ENCODE measurements at places on chromosomes 5 and 9.

DNA sequence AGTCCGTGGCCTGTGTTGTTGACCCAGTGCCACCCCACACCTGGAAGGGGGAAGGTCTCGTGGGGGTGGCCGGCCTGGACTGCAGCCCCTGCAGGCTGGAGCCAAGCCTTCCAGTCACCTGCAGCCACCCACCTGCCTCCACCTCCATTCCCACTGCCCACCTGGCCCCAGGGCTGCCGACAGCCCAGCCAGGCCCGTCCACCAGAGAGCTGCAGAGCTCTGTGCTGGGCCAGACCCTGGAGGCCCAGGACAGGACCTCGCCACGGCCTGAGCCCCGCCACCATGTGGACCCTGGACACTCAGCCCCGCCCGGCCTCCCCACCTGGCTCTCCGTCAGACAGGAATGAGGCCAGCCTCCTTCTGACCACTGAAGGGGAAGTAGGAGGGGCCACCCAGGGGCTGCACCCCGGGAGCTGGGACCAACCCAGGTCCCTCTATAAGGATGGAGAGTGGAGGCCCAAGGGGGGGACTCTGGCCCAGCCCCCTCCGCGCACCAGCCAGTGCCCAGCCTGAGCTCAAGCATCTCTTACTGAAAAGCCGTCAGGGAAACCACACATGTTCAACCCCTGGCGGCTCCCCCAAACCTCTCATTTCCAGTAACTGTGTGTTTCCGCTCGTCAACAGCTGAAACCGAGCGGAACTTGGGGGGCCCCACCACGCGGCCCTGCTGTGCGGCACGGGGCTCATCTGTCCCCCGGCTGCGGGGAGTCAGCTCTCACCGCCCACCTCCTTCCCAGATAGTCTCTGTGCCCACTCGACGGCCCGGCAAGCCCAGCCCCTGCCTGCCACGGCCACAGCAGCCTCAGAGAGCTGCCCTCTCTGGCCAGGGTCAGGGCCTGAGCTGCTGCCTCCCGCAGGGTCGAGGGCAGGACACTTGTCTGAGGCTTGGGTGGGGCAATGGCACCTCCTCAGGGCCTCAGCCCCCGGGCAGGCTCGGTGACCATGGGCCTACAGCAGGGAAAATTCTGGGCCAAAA lies 12.8 kb downstream of the NOTCH1 start:
- no peaks in the 10 kb centered on the region for H3K36me3 ChIP-seq
- no peak overlapping the region for H3K4me3 ChIP-seq
- H3K27ac ChIP-seq, result no peak overlapping the region
- no peaks in the 10 kb centered on the region for H3K27me3 ChIP-seq
- H3K4me1 ChIP-seq, result peaks cover 4% of the 10 kb centered on the region

- DNase-seq, result no peak
- H3K27me3 ChIP-seq, result no peaks in the 10 kb centered on the region
- no peak overlapping the region for H3K27ac ChIP-seq
- H3K36me3 ChIP-seq, result no peaks in the 10 kb centered on the region
Observed at GRCh38 chr9:106350777-106351176, 512.2 kb upstream of the ZNF462 start.

GRCh38 chr5:110916381-110917049 lies 155.0 kb upstream of the TSLP start:
- H3K4me3 ChIP-seq, result no peak overlapping the region
- H3K36me3 ChIP-seq, result no peaks in the 10 kb centered on the region
- no peak overlapping the region for H3K27ac ChIP-seq
- DNase-seq, result no peak
- H3K4me1 ChIP-seq, result no peaks in the 10 kb centered on the region

DNA sequence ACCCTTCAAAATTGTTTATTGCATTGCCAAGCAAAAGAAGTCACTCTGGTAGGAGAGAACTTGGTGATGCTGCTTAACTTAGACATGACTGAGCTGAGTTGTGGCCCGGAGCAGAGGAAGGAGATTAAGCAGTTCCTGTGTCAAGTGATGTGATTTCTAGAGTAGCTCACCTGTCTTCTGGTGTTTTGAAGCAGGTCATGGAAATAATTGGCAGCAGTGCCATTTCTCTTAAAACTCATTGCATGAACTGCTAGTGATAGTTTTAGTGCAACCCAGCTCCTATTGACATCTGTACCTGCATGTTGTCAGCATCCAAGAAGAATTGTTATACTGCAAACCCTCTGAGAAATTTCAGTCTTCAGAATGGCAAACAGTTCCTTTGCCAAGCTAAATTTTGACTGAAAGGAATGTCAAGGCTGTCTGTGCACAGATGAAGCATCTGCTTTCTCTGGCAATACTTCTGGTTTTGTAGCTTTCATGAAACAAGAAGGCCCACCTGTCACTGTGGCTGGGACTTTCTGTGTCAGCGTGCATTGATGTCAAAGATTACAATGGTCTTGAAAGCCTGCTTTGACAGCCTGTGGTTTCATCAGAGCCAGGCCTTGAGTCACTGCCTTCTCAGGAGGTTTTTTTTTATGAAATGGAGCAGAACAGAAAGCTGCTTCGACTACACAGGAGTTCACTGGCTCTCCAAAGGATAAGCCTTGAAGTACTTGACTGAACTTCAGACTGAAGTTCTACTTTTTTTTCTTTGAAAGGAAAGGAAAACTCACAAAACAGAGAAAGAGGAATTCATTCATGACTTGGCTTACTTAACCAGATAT lies 90.6 kb downstream of the RALGPS1 start:
- no peak overlapping the region for H3K27ac ChIP-seq
- H3K36me3 ChIP-seq, result no peaks in the 10 kb centered on the region
- DNase-seq, result no peak

- no peaks in the 10 kb centered on the region for H3K27me3 ChIP-seq
- H3K4me3 ChIP-seq, result no peak overlapping the region
- H3K27ac ChIP-seq, result no peak overlapping the region
- no peaks in the 10 kb centered on the region for H3K36me3 ChIP-seq
- H3K4me1 ChIP-seq, result no peaks in the 10 kb centered on the region
- no peak for DNase-seq
Observed at GRCh38 chr9:83313781-83314180, 224.4 kb downstream of the FRMD3 start.

DNA sequence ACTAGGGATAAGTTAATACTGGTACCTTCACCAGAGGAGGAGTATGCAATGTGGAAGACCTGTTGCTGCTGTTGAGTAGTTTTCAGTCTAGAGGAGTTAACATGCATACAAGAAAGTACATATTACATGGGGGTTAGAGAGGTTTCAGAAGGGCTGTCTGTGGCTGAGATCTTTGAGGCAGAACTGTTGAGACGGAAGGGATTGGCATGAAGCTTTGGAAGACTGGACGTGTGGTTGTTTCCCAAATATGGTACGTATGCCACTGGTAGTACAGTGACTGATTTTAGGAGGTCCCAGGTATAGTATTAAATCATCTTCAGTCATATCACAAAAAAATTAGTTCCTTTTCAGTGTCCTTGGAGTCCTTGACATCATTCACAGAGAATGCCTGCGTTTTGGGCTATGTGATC lies 17.6 kb downstream of the TNFAIP8 start:
- H3K27ac ChIP-seq, result no peak overlapping the region
- H3K27me3 ChIP-seq, result no peaks in the 10 kb centered on the region
- no peak overlapping the region for H3K4me3 ChIP-seq
- DNase-seq, result no peak
- H3K4me1 ChIP-seq, result no peaks in the 10 kb centered on the region
- no peaks in the 10 kb centered on the region for H3K36me3 ChIP-seq

DNA sequence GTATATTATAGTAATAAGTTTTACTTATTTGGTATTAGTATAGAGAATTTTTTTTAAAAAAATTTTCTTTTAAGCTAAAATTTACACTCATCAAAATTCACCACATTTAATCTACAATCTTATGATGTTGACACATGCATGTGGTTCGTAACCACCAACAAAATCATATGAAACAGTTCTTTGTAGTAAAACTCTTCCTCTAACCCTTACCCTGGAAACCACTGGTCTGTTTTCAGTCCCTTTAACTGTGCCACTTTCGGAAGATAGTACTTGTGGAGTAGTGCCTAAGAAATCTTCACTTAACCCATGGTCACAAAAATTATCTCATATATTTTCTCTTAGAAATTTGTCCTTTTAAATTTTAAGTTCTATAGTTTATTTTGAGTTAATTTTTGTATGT lies 1498.8 kb downstream of the MAT2B start:
- no peak overlapping the region for H3K27ac ChIP-seq
- no peaks in the 10 kb centered on the region for H3K36me3 ChIP-seq
- no peak for DNase-seq
- no peaks in the 10 kb centered on the region for H3K4me1 ChIP-seq
- H3K27me3 ChIP-seq, result no peaks in the 10 kb centered on the region

DNA sequence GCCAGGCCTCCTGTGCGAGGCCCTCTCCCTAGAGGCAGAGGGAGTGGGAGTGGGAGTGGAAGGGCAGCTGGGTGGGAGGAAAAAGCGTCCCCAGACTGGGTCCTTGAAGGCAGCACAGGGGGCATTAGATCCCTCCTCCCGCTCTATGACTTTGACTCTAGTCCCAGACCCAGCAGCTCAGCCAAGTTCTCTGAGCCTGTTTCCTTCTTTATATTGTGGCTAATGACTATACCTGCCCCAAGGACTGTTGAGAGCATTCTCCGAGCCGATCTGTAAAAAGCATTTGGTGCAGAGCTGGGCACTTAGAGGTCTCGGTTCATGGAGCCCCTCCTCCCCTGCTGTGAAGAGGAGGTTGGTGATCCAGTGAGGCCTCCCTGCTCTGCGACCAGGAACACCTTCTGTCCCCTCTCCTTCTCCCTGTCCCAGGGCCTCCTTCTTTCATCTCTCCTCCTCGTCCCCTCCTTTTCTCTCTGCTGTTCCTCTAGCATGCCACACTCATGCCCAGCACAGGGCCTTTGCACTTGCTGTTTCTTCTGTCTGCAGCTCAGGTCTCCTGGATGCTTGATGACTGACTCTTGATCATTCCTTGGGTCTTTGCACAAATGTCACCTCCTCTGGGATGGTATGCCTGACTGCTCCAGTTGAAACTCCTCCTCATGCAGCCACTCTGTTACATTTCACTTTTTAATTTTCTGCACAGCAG lies 23.4 kb upstream of the PSD2 start:
- peaks cover 4% of the 10 kb centered on the region for H3K4me1 ChIP-seq
- H3K27me3 ChIP-seq, result no peaks in the 10 kb centered on the region
- no peak overlapping the region for H3K27ac ChIP-seq
- no peak overlapping the region for H3K4me3 ChIP-seq
- DNase-seq, result no peak
- H3K36me3 ChIP-seq, result no peaks in the 10 kb centered on the region

DNA sequence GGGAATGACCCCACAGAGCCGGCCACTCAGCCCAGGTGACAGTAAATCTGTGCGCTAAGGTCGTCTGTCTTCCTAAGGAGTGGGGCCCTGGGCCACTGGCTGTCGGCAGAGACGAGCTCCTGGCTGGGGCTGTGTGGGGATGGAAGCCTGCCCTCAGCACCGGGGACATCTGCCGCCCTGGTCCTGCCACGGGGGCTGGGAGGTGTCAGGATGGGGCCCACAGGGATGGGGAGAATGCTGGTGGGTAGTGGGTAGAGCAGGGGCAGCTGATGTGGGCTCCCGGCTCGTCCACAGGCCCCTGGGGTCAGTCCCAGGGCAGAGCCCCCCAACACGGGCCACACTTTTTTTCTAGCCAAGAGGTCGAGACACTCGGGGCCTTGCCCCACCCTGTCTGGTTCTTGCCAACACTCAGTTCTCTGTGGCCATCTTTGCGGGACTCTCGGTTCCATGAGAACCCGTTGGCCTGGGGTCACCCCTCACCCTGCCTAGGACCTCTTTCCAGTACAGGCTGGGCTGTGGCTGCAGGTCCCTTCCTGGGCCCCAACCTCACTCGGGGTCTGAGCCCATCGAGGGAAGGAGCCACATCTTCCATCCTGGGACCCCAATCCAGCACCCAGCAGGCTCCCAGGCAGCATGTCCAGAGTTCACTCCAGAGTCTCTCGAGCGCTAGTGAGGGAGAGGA lies 45.0 kb downstream of the DBH start:
- H3K27me3 ChIP-seq, result no peaks in the 10 kb centered on the region
- no peaks in the 10 kb centered on the region for H3K36me3 ChIP-seq
- peaks cover 41% of the 10 kb centered on the region for H3K4me1 ChIP-seq
- no peak for DNase-seq
- H3K27ac ChIP-seq, result no peak overlapping the region

GRCh38 chr5:75964008-75964407 lies 119.2 kb upstream of the SV2C start:
- H3K36me3 ChIP-seq, result no peaks in the 10 kb centered on the region
- no peak for DNase-seq
- no peak overlapping the region for H3K4me3 ChIP-seq
- H3K27me3 ChIP-seq, result no peaks in the 10 kb centered on the region
- H3K4me1 ChIP-seq, result no peaks in the 10 kb centered on the region

DNA sequence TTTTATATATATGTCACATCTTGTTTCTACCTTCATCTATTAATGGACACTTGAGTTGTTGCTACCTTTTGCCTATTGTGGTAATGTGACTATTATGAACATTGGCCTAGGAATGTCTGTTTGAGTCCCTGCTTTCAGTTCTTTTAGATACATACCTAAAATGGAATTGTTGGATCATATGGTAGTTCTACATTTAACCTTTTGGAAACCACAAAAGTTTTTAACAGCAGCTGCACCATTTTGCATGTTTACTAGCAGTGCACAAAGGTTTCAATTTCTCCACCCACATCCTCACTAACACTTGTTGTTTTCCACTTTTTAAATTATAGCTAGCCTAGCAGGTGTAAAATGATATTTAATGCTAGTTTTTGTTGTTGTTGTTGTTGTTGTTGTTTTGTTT lies 88.4 kb downstream of the GALNT10 start:
- H3K36me3 ChIP-seq, result no peaks in the 10 kb centered on the region
- no peak overlapping the region for H3K4me3 ChIP-seq
- peaks cover 10% of the 10 kb centered on the region for H3K4me1 ChIP-seq
- no peak overlapping the region for H3K27ac ChIP-seq
- H3K27me3 ChIP-seq, result no peaks in the 10 kb centered on the region

DNA sequence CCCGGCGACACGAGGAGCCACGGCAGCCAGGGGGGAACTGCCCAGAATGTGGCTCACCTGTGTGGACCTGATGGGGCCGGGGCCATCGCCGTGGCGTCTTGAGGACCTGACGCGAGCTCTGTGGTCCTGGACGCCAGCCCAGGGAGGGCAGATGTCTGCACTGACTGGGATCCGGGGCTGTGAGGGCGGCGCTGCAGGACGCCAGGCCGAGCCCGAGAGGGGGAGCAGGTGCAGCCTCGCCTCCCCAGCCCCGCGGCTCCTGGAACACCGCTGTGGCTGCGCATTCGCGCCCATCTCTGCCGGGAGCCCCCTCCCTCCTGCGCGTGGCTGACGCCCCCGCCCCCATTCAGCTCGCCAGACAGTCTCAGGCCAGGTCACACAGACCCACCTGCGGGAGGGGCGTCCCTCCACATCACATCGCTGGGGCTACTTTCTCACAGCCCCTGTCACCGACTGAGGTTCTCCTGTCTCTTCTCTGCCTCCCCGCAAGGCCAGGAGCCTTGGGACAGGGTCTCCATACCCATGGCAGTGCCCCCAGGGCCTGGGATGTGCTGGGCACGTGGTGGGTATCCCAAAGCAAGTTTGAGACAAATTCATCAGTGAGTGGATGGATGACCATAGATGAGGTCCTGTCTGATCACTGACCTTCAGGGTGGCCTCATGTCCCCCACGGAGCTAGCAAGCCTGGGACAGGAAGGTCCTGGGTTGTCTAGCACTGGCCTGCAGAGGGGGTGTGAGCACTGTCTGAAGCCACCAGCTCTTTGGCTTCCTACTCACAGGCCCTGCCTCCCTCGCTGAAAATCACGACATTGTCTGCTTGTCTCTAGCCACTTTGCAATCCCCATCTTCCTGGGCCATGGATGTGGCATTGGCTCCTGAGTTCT lies 47.3 kb downstream of the RASGEF1C start:
- H3K36me3 ChIP-seq, result no peaks in the 10 kb centered on the region
- no peak overlapping the region for H3K27ac ChIP-seq
- peak overlapping the region; percentile 23 for H3K4me3 ChIP-seq
- DNase-seq, result peak; percentile 20

All from testis (tissue), 5 donors.